ENCODE measurements at places on chromosomes 4 and X.

DNA sequence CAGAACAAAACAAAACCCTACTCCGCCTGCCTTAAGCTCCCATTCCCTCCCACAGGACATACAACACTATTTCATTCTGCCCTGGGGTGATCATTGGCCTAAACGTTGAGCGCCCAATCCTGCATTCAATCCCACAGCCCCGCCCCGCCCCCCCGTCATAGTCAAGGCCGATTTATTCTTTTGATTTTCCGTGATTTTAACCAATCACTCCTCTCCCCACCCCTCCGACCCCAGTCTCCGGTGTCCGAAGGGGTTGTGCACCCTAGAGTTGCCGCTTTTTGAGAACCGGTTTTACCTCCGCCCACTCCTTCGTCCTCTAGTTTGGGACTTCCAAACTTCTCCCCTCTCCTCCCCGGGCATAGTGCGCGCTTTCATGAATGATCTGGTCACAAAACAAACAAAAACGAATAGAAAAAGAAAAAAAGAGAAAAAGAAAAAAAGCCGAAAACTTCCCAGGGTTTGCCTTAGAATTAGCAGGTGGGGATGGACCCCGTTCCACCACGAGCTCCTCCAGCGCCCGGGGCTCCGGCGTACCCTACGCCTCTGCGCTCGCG lies 446 bp upstream of the UBE2A start:
- no peak for DNase-seq

DNA sequence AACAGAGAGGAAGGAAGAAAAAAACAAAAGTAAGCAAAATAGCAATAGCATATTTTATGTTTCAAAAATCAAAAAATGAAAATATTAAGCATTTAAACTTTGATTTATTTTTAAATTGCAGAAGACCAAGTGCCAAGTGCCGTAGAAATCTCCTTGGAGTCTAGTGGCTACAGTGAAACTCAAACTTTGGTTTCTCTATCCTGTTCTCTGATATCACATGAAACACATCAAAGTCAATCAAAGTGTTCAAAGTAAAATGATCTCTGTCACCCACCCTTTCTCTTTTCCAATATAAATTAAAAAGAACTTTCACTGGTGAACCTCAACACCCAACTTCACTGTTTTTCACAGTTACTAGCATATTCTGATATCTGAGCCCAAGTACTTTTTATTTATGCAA lies 81.1 kb downstream of the HADH start:
- DNase-seq: no peak

DNA sequence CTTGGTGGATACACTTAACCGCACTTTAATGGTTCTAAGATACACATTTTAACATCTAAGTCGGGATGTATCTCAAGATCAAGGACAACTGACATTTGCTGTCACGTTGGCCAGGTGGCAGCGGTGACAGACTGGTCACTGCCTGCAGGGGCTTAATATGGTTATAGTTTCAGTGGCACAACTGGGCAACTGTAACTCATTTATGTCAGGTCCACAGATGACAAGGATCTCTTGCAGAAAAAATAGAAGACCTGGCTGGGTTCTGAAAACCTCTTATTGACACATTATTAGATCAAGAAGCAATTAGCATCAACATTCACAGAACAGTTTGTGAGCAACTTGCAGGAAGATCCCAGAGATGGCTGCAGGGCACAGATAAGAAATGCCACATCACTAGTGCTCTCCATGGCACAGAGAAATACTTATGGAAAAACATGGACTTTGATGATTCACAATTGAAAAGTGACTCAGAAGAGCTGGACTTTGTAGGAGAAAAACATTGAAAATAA lies 99.6 kb upstream of the SORBS2 start:
- DNase-seq: no peak

DNA sequence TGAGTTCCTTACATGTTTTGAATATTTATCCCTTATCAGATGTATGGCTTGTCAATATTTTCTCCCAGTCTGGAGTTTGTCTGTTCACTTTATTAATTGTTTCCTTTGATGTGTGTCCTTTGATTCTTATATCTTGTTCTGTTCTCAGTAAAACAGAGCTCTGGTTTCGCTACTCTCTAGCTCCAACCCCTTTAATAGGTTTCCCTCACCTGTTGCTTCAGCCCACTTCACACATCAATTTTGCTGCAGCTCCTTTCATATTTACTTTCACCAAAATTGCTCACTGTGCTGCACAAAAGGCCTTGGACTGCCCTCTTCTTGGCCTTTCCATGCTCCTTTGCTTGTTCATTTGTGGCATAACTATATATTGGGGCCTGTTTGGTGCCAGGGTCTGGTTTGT lies 85.1 kb downstream of the CFAP299 start:
- DNase-seq: no peak

GRCh38 chr4:89070041-89070440 lies 13.1 kb upstream of the FAM13A start:
- no peak for DNase-seq

GRCh38 chr4:139319571-139319970 lies 17.3 kb upstream of the NDUFC1 start:
- no peak for DNase-seq

DNA sequence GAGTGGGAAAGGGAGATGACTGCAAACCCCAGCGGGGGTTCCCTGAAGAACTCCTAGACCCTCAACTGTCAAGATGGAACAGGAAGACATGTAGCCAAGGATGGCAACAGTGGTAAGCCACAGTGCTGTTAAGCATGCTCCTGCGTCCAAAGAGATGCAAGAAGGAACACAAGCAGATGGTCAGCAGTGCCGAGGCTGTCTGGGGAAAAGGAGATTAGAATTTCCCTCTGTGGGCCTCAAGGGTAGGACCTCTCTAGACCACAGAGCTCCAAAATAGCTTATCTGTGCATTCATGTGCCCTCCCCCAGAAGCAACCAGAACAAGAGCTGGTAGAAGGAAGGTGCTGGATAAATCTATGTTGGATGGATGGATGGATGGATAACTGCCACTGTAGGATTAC lies 82.0 kb upstream of the CPEB2 start:
- DNase-seq: no peak

GRCh38 chr4:134499074-134499473 lies 297.5 kb upstream of the PABPC4L start:
- no peak for DNase-seq

DNA sequence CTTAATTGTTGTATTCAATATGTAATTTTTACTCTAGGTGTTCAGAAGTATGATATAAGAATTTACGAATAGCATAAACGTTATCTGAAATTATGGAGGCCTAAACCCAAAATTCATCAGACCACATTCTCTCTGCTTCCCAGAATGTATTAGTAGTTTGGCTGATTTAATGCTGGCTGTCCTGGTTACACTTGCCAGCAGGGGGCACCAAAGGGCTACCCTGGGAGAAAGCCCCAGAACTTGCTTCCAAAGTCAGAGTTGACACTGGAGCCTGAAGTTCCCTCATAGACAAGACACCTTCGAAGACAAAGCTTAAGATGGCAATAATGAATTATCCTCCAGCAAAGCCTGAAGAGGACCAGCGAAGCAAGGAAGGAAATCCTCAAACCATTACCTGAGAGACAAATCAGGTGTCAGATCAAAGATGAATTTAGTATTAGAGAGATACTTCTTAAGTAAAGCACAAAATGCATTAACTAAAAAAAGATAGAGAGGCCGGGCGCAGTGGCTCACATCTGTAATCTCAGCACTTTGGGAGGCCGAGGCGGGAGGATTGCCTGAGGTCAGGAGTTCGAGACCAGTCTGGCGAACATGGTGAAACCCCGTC lies 11.3 kb upstream of the ANOS1 start:
- peak; percentile 12 for DNase-seq

GRCh38 chr4:150817804-150818528 lies 197.1 kb downstream of the LRBA start:
- no peak for DNase-seq

GRCh38 chr4:106273831-106274230 lies 42.2 kb downstream of the TBCK start:
- DNase-seq: no peak

DNA sequence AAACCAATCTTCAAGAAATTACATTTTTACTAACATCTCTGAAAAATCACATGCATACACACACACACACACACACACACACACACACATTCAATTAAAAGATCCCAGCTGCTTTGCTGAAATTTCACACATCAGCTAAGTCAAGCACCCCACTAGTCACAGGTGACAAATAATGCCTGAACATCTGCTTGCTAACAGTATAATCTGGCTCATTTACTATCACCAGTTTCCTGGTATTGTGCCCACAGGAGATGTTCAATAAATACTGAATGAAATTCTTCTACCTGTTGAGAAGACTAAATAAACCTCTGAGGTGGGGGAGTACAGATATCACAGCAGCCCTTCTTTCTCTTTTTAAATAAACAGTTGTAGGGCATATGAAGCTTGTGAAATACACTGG lies 994.0 kb downstream of the ARAP2 start:
- no peak for DNase-seq

GRCh38 chr4:139184129-139184528 lies 7.1 kb upstream of the ELF2 start:
- peak; percentile 4 for DNase-seq

DNA sequence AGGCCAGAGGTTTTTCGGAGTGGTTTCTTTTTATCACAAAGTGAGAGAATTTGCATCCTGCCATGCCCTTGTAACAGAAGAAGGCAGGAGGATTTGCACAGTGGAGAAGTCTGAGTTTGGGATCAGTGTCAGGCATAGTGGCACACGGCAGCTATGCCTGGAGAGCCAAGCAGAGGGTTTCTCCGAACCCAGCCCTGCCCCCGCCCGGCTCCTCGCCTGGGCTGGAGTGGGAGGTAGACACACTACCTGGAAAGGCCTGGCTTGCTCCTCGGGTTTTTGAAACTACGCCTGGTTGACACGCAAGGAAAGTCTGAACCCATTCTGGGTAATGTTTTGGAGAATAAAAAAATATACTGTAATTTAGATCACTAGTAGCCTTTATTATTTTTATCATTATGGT lies 1653.6 kb upstream of the TENM3 start:
- no peak for DNase-seq

- DNase-seq: no peak
These were observed 136.2 kb downstream of the PALLD start for GRCh38 chr4:168633064-168633463.

DNA sequence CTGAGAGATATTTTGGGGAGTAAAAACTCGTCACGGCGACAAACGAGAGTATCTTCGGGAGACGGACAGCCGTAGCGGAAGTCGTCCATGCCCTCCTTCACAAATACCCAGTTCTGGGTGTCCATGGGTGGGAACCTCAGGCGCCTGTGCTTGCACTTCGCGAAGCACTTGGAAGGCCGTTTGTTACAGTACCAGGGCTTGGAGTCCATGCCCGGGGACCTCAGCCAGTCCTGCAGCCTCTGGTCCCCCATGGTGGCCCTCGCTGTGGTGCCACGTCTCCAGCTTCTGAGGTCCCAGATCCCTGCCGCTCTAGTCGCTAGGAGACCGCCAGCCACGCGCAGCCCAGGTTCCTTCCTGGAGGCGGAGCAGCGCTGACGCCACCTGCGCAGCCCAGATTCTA lies at the start of gene FAM47A:
TSS of gene FAM47A (minus strand) at position 287 of the 400 bp plus-strand sequence. CDS start at position 251, 36 bp downstream.
- DNase-seq: no peak

DNA sequence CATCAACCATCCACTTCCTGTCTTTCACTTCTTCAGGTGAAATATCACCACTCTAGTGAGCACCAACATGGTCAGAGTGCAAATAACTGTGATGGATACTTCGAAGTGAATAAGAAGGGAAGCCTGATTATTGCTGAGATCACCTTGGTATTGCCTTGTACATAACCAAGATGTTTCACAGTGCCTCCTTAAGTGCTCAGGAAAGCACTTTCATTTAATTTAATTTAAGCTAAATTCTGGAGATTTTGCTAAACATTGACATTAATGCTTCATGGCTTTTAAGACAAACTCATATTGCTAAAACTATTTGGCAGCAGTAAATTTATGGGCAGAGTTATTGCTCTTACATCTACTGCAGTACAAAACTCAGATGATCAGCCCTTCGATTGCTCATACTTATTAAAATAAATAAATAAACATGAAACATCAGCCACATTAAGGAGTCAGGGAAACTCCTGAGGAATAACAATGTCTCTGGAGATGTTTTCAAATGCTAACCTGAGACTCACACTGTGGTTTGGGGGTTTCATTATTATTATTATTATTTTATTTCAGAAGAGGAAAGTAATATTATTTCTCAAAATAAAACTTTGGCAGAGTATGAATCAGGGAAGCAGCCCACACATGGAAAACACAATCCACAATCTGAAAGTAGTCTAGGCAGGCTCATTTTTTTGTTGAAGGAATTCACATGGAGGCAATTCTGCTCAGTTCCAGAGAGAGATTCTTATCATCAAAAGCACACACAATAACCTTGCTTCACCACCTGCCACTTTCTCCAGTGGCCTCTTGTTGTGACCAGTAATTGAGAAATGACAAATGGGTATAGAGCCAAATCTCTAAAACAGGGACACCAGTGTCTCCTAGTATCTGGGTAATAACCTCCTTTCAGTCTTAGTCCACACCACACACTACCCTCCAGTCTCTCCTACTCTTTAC lies 344.2 kb downstream of the MAPK10 start:
- DNase-seq: no peak

DNA sequence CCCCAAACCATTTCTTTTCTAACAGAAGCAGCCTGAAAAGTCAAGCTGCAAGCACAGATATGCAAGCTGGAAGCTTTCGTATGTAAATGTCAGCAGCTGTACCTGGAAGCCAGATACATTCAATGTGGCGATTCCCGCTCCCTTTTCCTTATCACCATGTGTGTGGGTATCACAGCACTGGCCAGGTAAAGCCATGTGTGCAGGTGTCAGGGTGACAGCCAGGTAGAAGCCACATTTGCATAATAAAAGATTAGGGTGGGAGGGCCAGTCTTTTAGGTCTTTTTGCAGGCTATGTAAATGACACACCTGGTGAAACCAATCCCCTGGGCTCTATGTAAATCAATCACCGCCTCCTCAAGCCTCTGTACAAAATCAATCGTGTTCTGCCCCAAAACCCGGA lies 50.1 kb downstream of the RXFP1 start:
- no peak for DNase-seq

GRCh38 chr4:82320351-82320750 lies 53.4 kb downstream of the HNRNPD start:
- no peak for DNase-seq

DNA sequence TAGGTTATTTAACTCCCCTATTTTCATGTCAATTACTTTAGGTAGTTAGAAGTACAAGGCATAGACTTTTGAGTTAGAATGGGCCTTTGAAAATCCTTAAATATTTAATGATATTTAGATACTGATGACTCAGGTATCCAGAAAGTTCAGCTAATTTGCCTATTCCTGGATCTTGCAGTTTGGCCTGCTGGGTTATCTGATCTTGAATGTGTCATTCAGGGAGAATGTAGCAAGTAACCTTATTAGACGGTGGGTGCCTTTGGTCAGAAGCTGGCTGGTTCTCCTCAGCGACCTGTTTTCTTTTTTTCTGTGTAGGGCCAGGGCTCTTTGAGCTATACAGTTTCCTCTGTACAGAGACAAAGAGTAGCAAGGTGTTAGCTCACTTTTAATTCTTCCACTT lies 42.0 kb downstream of the MTM1 start:
- DNase-seq: no peak
